ENCODE measurements at places on chromosomes 1 and 21.

- DNase-seq: no peak
These were observed 11.1 kb downstream of the HTR6 start for GRCh38 chr1:19675797-19676196.

GRCh38 chr1:21834094-21834493, 22.0 kb downstream of the LDLRAD2 start:
- DNase-seq: no peak

- DNase-seq: no peak
These were observed 76.6 kb upstream of the VAV3 start for GRCh38 chr1:108041360-108042142.

DNA sequence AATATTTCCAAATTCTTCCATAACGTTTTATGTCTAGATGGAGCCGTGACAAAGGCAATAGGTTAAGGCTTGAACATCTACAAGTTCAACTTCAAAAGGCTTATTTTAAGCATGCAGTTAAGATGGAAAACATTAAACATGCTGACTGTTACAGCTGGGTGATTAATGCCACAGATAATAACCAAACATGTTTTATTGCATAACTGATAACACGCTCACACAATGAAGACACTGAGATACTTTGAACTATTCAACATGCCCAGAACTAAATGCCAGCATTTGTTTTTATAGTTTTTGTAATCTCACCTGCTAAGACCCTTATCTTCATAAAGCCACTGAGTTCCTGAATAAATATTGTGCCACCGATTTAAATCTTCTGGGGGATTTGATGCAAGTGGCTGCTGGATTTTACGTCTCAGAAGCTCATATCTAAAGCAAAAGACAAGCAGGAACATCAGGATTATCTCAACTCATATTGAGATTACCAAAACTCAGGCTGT, 310.4 kb downstream of the KCTD3 start:
- DNase-seq: no peak

- DNase-seq: no peak
These were observed 64.1 kb downstream of the PTGFR start for GRCh38 chr1:78554840-78555239.

- DNase-seq: no peak
These were observed 13.6 kb upstream of the LRRC3 start for GRCh38 chr21:44441581-44442265.

DNA sequence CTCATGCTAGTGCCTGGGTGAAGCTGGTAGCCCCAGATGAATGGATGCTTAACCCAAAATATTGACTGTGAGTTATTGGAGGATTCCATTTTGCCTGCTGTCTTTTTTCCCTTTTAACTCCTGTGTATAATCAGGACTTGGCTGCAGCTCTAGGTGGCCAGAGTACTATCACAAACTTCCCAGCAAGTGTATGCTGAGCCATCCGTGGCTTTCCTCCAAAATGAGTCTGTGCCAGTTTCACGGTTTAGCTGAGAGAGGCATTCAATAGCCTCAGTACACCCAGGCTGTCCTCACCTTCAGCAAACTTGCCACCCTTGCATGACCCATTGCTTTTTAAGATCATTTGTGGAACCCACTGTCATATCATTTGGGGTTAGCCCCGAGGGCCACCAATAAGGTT, 5.3 kb upstream of the DPT start:
- no peak for DNase-seq

DNA sequence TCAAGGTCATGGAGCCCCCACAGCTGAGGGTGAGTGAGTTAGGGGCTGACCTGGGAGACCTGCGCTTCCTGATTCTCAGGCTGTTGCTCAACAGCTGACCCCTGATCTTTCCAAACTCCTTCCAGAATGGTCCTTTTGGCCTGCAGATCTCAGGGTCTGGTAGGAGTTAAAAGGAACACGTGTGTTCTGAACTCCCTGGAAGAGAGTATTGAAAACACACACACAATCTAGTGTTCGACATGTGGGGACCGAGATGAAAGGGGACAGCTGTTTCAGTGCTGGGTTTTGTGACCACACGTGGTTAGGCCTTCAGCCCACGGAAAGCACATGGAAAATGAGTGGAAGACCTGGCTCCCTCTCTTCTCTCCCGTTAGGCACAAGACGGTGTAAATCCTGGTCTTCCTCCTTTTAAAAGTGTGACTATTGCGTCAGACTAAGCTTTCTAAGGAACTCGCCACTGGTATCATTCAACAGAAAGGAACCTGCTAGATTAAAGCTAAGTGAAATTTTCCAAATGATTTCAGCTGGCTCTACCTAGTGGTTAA, 49.6 kb downstream of the RUNX1 start:
- no peak for DNase-seq

- DNase-seq: peak; percentile 10
These were observed 32.5 kb downstream of the PEX14 start for GRCh38 chr1:10507111-10507879.

DNA sequence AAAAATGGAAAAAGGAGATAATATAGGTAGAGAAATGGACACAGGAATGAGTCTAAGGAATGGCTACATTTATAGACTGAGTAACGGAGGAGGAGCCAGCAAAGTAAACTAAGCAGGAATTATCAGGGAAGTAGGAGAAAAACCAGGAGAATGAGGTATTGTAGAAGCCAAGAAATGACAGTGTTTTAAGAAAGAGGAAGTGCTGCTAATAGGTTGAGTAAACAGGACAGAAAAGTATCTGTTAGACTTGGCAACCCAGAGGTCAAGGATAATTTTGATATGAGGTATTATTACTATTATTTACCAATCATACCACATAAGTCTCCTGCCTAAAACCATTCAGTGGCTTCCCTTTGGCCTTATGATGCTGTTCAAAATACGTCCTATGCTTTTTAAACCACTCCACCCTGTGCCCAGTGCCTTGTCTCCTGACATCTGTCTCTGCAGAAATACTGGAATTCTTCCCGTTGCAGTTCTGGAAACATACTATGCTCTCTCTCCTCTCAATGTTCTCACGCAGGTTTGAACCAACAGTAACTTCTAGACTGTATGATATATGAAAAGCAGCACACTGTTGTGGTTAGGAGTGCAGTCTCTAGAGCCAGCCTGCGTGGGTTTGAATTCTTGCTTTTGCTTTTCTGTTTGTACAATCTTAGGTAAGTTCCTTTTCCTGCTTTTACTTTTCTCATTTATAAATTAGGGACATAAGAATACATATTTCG, 24.6 kb upstream of the NEK7 start:
- DNase-seq: no peak

DNA sequence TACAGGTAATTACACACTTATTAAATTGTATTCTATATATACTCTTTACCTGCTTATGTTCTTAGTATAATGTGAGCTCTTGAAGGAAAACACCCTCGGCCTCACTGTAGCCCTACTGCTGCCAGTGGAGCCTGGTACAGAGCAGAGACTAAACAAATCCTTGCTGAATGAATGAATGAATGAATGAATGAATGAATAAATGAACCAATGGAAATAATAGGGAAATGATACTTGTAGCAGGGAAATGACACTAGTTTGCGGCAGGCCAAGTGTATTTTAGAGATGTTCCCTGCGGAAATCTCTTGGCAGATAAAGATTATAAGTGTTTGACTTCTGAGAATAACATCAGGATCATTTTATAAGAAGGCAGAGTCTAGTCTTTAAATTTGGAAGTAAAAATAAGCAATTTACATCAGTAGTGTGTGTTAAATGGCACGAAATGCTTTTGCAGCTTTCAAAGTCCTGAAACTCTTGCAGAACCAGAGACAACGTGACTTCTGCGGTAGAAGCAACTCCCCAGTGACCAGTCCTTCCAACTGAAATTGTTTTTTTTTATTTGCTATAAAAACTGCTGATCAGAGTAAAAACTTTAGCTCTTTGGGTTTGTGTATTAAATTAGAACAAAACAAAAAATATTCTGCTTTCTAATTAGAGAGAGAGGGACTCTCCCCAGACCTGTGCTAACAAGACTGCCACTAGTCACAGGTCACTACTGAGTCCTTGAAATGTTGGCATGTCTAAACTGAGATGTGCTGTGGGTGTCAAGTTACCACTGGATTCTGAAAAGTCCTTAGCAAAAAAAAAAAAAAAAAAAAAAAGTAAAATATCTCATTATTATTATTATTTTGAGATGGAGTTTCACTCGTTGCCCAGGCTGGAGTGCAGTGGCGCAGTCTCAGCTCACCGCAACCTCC, 199.3 kb upstream of the MAP1LC3C start:
- DNase-seq: no peak

DNA sequence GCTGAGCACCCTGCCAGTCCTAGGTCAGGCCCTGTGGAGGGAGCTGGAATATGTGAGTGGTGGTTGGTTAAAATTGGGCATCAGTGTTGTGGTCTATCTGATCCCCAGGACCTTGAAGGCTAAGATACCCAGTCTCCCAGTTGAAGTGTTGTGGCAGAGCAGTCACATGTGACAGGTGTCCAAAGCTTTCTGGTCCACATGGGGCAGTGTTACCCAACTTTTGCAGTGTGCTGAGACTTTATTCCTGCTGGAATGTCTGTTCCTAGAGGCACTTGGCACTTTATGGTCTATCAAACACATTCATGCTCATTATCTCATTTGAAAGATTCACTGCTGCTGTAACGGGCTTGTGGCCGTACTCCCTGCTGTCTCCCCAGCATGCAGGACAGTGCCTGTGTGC, 21.0 kb upstream of the LORICRIN start:
- no peak for DNase-seq

GRCh38 chr1:14253676-14254075, 344.8 kb upstream of the KAZN start:
- no peak for DNase-seq

DNA sequence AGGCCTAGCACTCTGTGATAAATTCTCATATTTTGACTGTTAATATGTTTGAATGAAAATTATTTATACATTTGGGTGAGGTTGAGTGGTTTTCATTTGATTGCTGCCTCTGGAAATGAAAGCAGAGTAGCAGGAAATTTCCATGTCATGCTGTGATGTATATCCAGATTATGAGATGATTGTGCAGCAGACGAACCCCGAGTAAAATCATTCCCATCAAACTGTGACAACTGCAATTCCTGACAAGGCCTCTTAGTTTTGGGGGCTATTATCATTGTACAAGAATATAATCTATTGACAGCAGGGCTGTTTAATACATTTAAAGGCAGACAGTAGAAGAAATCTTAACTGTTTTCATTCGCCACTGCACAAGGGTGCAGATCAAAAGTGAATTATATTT, 134.8 kb downstream of the ATG4C start:
- no peak for DNase-seq

- DNase-seq: no peak
These were observed 28.0 kb upstream of the GLIS1 start for GRCh38 chr1:53766831-53767405.

- no peak for DNase-seq
These were observed 9.2 kb downstream of the DENND4B start for GRCh38 chr1:153937331-153937730.

DNA sequence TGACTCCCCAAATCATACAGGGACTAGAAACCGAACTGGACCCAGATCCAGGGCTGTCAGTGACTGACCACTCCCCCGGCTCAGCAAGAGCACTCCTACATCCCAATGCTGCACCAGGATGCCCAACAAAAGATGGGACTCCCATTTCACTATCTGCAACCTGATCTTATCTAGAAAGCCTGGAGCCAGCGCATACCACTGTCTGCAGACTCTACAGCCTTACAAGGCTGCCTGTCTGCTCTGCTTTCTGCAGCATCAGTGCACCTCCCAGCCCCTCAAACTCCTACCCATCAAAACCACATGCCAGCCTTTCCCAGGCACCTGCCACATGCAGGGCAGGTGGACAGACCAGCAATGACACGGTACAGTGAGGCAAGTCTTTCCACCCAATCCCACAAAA, 52.2 kb downstream of the SSBP3 start:
- no peak for DNase-seq

- no peak for DNase-seq
These were observed 10.6 kb downstream of the RNF187 start for GRCh38 chr1:228497817-228498216.

DNA sequence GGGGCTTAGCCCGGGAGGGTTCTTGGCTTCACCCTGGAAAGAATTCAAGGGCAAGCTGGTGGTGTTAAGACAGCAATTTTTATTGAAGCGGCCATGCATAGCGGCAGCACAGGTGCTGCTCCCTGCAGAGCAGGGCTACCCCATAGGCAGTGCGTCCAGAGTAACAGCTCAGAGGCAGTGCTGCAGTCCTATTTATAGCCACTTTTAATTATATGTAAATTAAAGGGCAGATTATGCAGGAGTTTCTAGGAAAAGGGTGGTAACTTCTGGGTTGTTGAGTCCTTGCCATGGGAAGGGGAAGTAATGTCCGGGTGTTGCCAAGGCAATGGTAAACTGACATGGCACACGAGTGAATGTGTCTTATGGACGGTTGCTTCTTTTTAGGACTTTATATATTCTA, 57.0 kb downstream of the VPS26C start:
- DNase-seq: no peak
